ENCODE measurements at places on chromosomes 4 and X.

DNA sequence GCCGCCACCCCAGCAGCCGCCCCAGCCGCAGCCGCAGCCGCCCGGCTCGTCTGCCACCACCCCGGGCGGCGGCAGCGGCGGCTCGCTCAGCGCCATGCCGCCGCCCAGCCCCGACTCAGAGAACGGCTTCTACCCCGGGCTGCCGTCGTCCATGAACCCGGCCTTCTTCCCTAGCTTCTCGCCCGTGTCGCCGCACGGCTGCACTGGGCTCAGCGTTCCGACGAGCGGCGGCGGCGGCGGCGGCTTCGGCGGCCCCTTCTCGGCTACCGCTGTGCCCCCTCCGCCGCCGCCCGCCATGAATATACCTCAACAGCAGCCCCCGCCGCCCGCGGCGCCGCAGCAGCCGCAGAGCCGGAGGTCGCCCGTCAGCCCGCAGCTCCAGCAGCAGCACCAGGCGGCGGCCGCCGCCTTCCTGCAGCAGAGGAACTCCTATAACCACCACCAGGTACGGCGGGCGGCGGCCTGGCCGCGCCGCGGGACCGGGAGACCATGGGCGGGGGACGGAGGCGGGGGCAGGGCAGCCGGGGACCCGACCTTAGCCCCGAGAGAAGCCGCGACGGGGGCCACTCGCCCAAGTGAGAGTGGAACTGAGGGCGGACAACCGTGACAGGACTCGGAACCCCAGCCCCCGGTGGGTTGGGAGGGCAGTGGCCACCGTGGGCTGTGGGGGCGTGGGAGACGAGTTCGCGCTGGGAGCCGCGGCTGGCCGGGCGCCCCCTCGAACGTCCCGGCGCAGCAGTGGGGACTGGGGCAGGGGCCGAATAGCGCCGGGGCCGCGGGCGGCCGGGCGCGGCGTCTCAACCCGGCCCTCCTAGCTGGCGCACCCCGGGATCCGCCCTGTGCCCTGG, 1.8 kb downstream of the CPEB2 start:
- DNase-seq = peak; percentile 38

GRCh38 chr4:35493977-35494376, 750.3 kb downstream of the ARAP2 start:
- no peak for DNase-seq

- peak; percentile 1 for DNase-seq
Observed at GRCh38 chr4:1208970-1209704, 36.8 kb upstream of the SPON2 start.

GRCh38 chrX:121864561-121864960, 817.2 kb downstream of the GLUD2 start:
- DNase-seq = no peak

DNA sequence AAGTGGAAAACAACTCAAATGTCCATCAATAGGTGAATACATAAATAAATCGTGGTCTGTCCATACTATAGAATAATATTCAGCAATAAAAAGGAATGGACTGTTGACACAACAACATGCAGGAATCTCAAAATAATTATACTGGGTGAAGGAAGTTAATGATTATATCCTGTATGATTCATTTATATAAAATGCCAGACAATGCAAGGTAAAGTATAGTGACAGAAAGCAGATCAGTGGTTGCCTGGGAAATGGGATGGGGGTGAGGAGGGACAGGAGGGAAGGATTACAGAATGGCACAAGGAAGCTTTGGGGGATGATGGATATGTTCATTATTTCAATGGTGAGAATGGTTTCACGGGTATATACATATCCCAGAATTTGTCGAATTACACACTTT, 12.3 kb downstream of the PYURF start:
- DNase-seq = no peak

GRCh38 chrX:13201605-13202219, 118.1 kb downstream of the ATXN3L start:
- DNase-seq = peak; percentile 75

DNA sequence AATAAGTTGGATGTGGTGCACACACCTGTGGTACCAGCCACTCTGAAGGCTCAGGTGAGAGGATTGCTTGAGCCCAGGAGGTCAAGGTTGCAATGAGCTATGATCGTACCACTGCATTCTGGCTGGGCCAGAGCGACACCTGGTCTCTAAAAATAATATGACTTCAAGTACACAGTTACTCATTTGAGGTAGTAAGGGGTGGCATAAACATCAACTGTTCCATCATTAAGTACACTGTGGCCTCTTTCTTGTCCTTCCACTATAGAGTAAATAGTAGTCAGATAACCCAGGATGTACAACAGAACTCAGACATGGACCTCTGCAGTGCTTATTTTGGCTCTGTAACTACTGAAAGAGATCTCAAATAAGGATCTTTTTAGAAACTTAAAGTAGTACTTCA, 10.6 kb downstream of the FAM9B start:
- no peak for DNase-seq

- no peak for DNase-seq
Observed at GRCh38 chrX:34404386-34405070, 252.6 kb downstream of the TMEM47 start.

DNA sequence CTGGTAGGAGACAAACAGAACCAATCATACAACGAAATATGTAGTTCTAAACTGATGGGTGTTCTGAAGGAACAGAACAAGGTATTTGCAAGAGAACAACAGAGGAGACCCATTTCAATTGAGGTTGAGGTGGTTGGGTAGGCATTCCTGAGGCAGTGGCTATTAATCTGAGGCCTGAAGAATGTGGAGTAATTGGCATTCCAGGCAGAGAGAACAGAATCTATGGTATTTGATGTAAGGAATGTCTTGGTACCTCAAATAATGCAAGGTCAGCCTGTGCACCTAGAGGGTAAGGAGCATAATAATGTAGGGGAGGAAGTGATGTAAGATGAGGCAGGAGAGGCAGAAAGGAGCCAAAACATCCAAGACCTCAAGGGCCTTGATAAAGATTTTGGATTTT, 109.5 kb upstream of the TEX13C start:
- peak; percentile 71 for DNase-seq

DNA sequence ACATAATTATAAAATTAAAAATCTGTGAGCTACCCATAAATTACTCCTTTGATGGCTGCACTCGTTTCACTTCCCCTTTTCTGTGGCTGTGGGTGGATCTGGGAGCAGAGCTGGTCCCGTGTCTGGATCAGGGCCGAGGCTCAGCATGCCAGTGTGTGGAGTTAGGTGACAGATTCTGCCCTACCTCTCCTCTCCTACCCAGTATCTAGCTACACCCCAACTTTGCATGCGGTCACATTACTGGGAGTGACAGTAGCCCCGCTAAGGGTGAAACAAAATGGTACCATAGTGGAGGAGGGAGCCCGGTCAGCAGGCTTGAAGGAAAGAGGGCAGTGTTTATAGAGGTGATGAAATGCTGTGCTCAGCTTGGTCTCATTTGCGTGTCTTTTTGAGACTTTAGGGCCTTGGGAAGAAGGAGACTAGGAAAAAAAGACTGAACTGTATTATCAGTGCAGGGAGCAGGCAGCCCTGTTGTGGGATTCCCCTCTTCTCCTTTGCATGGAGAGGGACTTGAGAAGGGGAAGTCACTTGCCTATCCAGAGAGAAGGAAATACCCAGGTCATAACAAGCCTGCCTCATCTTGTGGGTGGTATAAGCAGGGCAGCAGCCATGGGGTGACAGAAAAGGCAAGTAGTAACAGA, 48.4 kb downstream of the ARHGAP10 start:
- DNase-seq = no peak

DNA sequence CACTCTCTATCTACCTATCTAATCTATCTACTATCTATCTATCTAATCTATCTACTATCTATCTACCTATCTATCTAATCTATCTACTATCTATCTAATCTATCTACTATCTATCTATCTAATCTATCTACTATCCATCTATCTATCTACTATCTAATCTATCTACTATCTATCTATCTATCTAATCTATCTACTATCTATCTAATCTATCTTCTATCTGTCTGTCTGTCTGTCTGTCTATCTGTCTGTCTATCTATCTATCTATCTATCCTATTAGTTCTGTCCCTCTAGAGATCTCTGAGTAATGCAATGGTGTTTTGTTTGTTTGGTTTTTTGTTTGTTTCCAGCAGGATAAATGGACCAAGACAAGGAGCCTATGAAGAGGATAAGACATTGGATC, 9.4 kb upstream of the ASMTL start:
- no peak for DNase-seq

- DNase-seq = no peak
Observed at GRCh38 chrX:144840616-144841015, 406.7 kb upstream of the SPANXN1 start.

DNA sequence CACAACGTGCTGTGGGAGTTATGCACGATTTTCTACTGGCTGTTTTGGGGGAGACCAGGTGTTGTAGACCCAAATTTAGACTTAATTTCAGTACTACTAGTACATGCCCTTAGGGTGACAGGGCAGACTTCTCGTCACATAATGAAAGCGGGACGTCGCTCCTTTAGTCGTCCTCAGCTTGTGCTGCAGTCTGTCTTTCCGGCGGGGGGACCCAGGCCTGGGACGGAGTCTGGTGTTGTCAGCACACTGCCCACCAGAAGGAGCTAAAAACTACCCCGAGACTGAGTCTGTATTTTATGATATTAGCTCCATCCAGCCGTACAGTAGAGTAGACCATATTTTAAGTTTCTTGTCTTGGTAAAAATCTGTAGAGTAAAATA, 35.5 kb downstream of the NOP14 start:
- DNase-seq = no peak

GRCh38 chr4:94334962-94335361, 7.7 kb downstream of the HPGDS start:
- DNase-seq = peak; percentile 15

DNA sequence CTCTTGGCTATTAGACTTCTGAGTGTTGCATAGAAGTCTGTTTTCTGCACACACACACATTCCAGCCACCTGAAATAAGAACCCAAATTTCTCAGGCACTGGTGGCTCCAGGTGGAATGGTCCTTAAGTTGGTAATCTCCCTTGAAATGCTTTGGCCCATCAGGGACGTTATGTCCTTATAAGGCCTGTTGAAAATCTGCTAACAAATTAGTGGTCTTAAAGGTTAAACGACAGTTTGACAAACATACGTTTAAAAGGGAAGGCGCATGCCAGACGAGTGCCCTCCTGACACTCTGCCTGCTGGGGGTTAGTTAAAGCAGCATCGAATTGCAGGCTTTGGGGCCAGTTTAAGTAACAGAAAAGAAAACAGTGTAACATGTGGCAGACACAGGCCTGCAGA, 125.0 kb downstream of the TBX22 start:
- peak; percentile 10 for DNase-seq

DNA sequence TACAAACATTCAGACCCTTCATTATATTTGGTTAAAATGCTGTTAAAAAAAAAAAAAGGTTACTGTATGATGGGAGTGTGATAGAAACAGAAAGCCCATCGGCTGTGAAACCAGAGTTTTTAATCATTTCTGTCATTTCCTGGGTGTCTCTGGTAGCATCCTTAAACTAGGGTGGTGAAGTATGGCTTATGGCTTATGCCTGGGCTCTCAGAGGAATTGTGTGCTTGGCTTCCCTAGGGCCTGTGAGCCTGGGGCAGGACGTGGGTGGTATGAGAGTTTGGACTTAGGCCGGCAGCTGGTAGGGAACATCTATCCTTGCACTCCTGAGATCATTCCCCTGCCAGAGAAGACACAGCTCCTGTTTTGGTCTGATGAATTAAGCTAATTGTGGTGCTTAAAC, 52.2 kb downstream of the DCUN1D4 start:
- DNase-seq = no peak

- DNase-seq = no peak
Observed at GRCh38 chrX:49287665-49288064, 15.8 kb upstream of the GAGE10 start.

DNA sequence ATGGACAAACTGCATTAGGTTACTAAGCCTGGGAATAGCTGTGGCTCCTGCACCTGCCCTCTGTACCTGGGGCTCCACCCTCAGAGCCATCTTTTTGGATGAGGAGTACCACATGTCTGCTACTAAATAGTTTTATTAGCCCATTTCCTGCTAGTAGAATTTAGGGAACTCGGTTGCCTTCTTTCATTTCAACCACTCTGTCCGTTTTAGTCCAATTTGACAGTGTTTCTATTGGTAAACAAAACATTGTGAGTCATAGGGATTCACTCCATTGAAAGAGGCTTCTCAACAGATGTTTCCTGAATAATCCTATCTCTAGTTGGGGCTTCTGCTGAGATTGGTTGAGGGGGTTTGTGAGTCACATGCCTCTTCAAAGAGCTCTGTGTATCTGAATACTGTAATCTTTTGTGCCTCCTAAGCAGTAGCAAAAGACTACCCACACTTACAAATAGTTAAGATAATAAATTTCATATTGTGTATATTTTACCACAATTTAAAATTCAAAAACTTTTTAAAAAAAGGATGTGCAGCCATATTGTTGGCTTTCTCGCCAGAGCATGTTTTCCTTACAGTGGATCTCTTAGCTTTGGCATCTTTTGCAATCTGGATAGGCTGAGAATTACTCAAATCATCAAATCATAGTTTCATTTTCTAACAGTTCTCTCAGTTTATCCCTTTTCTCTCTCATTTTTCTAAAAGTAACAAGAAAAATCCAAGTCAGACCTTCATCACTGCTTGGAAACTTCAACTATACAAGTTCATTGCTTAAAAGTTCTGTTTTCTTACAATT, 9.9 kb downstream of the FAM200B start:
- DNase-seq = no peak

- DNase-seq = no peak
Observed at GRCh38 chr4:139728146-139728545, 62.5 kb downstream of the MGST2 start.

DNA sequence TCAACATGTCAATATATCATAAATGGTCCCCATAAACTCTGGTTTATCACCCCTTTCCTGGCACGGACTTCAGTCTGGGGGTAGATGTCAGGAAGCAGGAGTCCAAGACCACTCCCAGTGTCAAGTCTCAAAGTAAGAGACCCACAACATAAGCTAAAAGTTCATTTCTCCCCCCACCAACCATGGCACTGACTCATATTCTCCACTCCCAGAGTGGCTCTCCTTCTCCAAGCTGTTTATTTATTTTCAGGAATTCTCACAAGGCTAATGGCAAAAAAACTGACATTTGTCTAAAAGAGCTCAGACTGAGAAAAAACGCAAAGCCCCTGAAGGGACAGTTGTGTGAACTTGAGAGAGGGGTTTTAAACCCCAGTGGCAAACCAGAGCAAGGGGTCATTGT, 217.0 kb downstream of the RAB28 start:
- no peak for DNase-seq

DNA sequence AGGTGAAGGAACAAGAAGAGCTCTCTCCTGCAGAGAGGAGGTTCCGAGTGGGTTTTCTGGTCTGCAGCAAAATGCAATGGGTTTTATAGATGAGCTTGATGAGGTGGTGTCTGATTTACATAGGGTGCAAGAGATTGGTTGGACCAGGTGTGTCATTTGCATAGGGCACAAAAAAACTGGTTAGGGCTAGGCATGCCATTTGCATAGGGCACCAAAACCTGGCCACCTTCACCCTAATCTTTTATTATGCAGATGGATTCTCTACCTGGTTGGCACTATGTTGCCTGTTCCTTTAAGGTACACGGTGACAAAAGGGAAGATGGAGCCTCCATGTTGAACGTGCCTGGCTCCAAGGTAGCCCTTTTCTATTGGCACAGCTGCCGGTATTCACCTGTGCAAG, 94.5 kb upstream of the PRKX start:
- DNase-seq = peak; percentile 12

GRCh38 chr4:184805462-184806228, 20.1 kb downstream of the ACSL1 start:
- DNase-seq = no peak

- DNase-seq = no peak
Observed at GRCh38 chrX:26845056-26845455, 618.1 kb downstream of the PPP4R3C start.
